ENCODE measurements at places on chromosomes 3 and 15.

DNA sequence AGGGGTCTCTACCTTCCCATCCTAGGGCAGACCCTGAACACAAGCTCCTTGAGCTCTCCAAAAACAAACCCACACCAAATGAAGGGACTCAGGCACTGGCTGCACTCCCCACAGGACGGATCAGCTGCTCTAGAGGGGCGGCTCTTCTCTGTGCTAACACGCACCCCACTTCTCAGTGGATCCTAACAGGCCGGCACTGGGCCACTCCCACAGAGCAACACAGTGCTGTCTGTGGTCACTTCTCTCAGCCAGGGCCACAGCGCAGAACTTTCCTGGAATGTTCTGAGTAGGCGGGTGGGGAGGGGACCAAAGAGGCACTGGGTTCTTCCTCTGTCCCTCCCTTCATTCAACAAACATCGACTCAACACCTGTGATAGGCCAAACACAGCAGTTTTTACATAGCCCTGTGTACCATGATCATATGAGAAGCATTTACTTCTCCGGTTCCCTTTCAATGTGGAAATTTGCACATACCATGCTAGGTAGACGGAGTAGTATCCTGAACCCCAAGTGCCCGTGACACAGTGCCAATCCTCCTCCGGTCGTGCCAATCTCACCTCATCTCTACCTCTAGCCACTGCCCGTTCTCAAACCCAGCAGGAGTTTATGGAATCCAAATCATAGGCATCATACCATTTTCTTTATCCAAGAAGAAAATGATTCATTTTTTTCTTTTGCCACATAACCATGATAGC lies 98.1 kb downstream of the LRIG1 start:
- DNase-seq = no peak

DNA sequence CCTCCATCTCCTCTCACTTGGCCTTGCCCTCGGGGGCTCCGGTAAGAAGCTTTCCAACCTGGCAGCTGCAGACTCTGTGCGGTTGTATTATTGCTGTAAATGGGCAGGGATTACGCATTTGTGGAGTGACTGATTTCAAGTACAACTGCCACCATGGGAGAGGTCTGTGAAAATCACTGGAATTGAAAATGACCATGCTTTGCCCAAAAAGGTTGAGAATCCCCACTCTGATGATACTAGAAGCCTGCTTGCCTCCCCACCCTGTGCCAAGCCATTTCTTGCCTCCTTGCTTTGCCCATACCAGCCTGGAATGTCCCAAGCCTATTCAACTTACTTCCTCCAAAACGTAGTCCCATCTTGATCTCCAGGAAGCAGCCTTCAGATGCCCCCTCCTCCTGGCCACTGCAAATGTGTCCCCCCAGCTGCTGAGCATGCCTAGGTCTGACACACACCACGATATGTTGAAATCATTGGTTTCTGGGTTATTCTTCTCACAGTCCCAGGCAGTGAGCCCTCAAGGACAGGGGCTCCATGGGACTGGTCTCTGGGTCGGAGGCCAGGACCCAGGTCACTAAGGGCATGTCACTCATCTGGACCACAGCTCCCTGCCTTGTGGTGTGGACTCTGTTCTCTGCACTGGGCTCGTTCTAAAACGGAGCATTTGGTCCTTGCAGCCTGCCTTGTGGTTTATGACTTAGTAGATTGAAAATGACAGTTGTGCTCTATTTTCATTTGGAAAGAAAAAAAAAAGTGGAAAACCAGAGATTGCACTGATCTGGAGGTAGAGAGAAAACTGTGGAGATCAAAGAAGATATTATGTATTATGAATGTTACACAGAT lies 42.9 kb downstream of the SMAD3 start:
- peak; percentile 70 for DNase-seq

- DNase-seq = no peak
These were observed 616.8 kb downstream of the TAFA4 start for GRCh38 chr3:68315546-68315945.

DNA sequence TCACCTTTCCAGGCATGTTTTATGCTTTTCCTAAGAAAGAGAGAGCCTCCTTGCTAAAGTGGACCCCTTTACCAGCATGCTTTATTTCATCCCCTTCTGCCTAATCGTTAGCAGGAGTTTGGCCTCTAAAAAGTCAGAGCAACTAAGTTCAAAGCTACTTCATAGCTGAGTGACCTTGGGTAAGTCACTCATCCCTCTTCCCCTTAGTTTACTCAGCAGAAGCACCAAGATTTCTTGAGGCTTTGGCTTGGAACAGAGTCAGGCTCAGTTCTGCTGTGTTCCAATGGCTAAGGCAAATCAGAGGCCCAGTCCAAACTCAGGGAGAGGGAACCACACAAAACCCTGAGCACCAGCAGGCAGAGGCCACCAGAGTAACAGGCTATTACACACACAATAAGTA lies 254.9 kb downstream of the TJP1 start:
- DNase-seq = no peak

DNA sequence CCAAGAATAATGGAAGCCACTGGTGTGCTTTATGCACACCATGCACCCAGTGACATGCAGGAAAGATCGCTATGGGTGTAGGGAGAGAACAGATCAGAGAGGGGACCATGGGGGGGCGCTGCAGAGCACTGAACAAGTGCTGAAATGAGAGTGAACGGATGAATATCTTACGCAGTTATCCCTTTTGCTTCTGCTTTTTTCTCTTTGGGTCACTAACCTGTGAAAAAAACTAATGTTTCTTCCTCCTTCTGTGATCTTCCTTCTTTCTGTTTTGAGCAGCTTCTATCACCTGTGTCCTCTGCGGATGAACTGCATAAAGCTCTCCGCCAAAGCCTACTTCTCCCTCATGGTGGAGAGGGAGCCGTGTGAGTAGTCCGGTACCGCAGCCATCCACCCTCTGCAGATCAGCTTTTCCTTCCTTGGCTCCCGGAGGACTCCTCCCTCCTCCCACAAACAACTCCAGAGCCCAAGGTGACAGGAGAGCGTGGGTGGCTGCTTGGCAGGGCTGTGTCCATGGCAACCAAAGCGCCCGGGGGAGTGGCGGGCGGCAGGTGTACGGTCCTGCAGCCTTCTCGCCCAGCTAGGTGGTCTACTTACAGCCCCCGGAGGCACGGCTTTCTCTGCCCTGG lies 106.2 kb downstream of the DGKG start:
- DNase-seq = no peak

Data from fibroblast of villous mesenchyme (primary cell).